Hypothalamus (tissue), 51 donors: ENCODE measurements at places on chromosomes 2 and 18.

- DNase-seq: no peak
These were observed 39.7 kb downstream of the DYNC1I2 start for GRCh38 chr2:171726847-171727450.

DNA sequence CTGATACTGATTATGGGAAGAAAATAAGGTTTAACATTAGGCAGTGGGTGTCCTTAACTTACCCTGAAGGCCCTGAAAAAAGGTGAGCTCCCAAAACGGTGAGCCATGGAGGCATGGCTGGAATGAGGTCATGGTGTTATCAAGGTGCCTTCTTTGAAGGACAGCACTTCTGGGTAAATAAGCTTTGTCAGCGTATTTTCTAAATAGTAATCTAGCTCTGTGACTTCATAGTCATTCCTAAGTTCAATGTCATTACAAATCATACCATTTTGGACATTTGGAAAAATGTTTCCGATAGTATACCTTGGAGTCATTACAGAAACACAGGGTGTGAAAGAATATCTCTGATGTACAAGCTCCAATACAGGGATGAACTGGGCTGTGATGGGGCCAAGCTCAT lies 35.2 kb upstream of the CNGA3 start:
- DNase-seq: no peak

DNA sequence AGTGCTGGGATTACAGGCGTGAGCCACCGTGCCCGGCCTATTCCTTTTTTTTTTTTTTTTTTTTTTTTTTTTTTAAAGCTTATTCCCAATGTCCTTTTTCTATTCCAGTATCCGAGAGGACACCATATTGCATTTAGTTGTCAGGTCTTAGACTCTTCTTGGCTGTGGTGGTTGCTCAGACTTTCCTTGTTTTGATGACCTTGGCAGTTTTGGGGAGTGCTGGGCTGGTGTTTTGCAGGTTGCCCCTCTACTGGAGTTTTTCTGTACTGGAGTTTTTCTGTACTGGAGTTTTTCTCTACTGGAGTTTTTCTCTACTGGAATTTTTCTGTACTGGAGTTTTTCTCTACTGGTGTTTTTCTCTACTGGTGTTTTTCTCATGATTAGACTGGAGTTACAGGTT lies 149.2 kb downstream of the TANC1 start:
- no peak for DNase-seq

GRCh38 chr18:36153203-36153602 lies 23.5 kb downstream of the ELP2 start:
- no peak for DNase-seq

- no peak for DNase-seq
These were observed 1.5 kb downstream of the IL1B start for GRCh38 chr2:112835061-112835501.

DNA sequence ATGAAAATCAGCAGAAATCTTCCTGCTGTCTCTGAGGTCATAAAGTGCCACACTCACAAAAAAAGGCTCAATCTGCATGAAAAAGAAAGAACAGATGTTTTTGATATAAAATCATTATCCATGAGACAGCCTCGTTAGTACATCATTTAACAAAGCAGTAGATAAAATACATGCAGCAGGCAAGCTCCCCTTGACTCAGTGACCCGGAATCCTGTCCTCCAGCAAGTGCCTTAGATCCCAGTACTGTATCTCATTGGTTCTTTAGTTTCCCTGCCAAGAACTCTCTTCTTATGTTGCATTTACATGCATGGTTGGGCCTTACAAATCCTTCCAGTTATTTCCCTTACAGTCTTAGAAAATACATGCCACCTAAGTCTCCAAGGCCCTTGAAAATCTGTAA lies 148.9 kb upstream of the CCDC195 start:
- no peak for DNase-seq

DNA sequence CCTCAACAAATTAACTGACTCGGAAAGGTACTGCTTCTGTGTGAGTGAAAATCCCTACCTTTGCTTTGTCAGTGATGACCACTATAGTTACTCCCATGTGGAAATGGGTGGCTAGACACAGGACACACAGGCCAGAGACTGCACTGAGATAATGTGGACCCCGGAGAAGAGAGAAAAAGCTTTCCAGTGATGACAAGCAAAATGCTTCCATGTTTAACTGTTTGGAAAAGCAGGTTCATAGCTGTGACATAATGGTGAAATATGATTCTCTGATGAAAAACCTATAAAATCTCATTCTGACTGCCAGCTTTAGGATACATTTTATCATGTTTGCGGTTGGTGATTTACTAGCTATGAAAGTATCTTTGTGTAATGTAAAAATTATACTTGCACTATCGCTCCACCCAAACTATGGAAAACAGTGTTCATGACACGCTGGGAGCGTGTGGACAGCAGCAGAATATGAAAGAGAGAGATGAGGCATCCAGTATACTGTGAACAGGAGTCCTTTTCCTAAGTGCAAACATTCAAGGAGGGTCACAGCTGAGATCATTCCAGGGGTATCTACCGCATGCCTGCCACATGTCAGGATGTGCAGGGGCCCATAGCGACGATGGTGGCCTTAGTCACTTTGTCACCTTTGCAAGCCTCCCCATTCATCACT lies 782.7 kb upstream of the SOX11 start:
- no peak for DNase-seq
